ENCODE measurements at places on chromosomes 4 and X.

DNA sequence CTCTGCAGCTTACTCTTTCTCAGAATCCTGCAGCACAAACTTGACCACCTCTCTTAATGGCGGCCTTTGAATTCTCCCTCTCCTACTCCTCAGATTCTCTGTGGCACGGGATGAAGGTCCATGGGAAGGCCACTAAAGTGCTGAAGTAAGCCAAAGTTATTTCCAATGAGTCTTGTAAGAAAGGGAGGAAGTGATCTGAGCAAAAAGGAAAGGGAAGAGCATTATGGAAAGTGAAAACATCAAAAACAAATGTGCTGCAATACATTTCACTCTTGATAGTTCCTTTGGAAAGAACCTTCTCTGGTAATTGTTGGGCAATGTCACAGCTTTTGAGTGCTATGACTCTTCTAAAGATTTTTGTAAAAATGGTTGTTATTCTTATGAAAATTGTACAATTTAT lies 54.3 kb upstream of the CAMK2D start:
- no peak for DNase-seq

- no peak for DNase-seq
Measured at GRCh38 chrX:49003696-49004095, 1.6 kb upstream of the GRIPAP1 start.

DNA sequence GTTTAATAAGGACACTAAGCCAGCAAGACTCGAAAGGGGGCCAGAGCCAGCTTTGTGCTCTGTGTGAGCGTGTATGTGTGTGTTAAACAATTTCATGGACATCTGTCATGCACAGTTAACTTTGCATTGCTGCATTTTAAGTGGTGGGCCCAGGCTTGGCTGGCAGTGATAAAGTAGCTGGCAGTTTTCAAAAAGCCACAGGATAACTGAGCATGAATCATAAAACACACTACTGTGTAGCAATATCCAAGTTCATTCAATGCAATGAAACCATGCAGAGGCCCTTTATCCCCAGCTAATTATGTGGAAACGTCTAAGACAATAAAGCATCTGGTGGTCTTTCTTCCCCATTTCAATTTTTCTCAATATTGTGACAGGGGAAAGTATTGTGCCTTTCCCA lies 132.9 kb downstream of the NKX6-1 start:
- no peak for DNase-seq

DNA sequence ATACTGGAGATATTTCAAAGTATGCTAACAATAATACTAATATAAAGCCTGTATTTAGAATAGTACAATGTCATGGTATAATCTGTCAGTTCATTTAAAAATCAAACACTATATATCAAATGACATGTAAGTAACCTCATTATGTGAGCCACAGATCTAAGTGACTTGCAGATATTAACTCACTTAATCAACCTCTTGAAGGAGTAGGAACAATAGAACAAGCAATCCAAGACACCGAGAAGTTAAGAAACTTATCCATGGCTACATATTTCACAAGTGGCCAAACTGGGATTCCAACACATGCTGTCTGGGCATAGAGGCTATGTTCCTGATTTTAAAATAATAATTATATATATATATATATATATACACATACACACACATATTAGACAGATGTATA lies 554.0 kb downstream of the ARAP2 start:
- DNase-seq = no peak

- peak; percentile 2 for DNase-seq
Measured at GRCh38 chrX:129318375-129318774, 204.9 kb downstream of the SMARCA1 start.

- no peak for DNase-seq
Measured at GRCh38 chr4:83552924-83553323, 17.0 kb downstream of the GPAT3 start.

- no peak for DNase-seq
Measured at GRCh38 chr4:108959491-108959890, 196.6 kb upstream of the ETNPPL start.

- DNase-seq = no peak
Measured at GRCh38 chr4:158176108-158176507, 3.3 kb upstream of the GASK1B start.

DNA sequence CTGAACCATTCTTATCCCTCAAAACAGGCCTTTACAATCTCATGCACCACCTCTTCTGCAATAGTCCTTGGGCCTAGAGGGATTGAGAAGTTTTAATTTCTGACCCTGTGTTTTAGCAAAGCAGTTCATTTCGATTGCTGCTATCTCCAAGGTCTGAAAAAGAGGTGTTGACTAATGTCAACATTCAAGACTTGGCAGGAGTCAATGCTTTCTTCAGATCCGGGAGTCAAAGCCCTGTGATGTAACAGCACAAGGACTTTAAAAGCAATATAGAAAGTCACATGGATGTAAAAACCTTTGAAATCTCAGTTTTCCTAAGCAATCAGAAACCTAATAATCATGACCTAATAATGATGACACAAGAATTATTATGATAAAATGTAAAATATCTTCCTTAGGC lies 133.8 kb downstream of the ADAM29 start:
- DNase-seq = no peak

GRCh38 chrX:52933976-52934703 lies 24.2 kb downstream of the FAM156A start:
- DNase-seq = no peak

DNA sequence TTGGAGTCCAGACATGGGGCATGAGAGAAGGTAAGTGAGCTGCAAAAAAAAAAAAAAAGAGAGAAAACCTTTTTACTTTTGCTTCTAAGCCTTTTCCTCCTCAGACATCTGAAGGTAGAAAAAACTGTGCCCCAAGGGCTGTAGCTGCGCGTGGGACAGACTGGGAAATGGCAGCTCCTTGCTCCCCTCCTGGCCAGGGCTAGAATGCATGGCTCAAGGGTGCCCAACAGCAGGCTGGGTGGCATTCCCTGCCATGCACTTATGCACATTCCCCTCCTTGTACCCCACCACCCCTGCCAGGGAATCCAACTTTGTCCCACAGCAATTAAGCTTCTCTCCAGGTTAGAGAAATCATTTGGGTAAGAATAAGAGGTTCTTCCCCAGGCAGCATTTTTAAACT lies 421.2 kb downstream of the TRAM1L1 start:
- no peak for DNase-seq

DNA sequence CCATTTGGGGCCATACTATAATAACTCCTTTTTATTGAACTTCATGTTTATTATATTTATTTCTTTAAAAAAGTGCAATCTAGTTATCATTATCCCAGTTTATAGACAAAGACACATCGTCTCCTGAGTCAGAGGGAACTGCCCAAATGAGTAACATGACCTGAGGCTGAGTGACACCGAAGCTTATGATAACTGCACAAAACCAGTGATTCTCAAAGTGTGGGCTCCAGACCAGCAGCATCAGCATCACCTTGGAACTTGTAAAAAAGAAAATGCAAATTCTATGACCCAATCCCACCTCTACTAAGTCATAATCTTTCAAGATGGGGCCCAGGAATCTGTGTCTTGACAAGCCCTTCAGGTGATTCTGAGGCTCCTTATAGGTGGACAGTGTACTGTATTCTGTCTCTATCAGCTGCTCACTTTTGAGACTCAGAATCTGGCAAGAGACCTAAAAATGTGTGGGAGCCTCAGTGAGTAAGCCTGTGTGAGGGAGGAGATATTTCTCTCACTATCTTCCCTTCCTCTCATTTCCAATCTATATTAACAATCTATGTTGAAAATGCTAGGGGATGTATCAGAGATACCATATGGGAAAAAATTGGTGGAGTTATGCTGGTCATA lies 147.0 kb downstream of the PACRGL start:
- no peak for DNase-seq

GRCh38 chrX:40998123-40998522 lies 87.1 kb upstream of the USP9X start:
- no peak for DNase-seq

GRCh38 chr4:102723511-102723910 lies 37.3 kb downstream of the MANBA start:
- no peak for DNase-seq

GRCh38 chr4:102037566-102037965 lies 247.0 kb downstream of the BANK1 start:
- DNase-seq = no peak

- no peak for DNase-seq
Measured at GRCh38 chrX:13764281-13764680, 29.7 kb downstream of the OFD1 start.

GRCh38 chr4:150588316-150588715 lies 6.4 kb downstream of the MAB21L2 start:
- no peak for DNase-seq

- DNase-seq = no peak
Measured at GRCh38 chr4:23728971-23729370, 160.9 kb downstream of the PPARGC1A start.

DNA sequence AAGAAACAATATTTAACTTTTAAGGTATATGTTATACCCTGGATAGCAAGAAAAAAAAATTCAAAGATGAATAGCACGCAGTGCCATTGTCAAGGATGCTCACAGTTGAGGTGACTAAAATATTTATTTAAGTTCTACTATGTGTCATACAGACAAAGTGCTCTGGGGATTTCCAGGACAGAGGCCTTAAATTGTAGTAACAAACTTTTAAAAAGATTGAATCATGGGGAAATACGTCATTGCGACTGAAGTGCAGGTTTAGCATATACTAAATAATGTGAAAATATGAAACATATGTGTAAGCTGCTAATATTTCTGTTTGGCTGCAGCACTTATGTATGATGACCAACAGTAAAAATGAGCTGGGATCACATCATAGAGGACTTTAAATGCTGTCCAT lies 748.0 kb upstream of the PCDH7 start:
- DNase-seq = no peak

GRCh38 chrX:130100180-130100579 lies 10.1 kb downstream of the ELF4 start:
- no peak for DNase-seq

GRCh38 chr4:76156635-76157034 lies 8.4 kb upstream of the NUP54 start:
- DNase-seq = no peak

DNA sequence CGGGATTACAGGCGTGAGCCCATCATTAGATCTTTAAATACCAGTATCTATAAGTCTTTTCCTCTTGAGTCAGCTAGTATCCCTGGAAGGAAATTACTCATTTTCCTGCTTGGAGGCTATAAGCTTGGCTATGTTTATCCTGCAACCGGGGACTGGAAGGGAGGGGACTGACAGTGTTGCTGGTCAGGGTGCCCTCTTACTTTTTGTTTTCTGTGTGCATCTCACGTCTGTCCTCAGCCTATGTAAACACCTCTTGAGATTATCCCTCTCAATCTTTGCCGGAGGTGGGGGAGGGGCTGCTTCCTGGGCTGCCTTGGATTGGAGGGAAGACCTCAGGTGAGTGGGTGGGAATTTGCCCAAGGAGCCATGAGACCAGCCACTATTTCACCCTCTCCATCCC lies 37.0 kb downstream of the HTT start:
- DNase-seq = no peak

DNA sequence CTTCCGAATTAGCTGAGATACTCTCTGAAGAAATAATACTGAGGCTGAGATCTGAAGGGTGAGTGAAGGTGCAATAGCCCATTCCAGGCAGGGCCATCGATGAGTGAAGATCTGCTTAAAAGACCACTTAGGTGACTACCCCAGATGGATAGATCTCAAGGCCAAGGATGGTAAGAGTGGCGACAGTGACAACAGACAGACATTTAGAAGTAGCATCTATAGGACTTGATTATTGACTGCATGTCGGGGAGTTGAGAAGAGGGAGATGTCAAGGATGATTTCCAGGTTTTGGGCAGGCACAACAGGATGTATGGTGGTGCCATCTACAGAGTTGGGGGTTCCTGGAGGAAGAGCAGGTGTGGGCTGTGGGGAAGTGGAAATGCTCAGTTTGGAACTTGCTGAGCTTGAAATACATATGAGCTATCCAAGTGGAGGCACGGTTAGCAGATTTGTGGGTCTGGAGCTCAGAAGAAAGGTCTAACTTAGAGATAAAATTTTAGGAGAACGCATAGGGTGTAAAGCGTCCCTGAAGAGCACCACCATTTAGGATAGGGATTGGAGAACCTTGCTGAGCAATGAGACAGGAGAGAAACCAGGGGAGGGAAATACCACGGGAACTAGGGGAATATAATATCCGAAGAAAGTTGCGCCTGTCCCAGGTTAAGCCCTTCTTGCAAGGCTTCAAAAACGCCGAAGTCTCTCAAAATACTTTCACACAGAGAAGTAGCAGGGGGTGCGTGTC lies 688 bp downstream of the UFSP2 start:
- no peak for DNase-seq

DNA sequence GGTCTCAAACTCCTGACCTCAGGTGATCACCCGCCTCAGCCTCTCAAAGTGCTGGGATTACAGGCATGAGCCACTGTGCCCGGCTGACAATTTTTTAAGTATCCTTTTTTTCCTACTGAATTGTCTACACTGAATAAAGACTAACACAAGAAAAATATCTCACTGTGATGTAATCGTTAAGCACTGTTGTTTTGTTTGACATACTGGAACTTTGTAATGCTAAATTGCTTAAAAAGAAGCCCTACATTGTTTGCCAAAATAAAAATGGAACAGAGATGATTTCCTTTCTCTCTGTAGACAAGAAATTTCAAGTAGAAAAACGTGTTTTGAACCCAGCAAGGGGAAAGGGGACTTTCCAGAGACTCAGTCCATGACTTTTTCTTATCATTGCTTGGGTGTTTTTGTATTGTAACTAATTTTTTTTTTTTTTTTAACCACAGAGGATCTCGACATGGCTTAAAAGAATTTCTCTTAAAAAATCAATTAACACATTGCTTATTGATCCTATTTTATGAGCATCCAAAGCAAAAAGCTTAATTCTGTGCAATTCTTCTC lies 74.9 kb downstream of the TMEM156 start:
- DNase-seq = no peak

GRCh38 chr4:55670695-55671094 lies 34.6 kb upstream of the NMU start:
- DNase-seq = no peak

DNA sequence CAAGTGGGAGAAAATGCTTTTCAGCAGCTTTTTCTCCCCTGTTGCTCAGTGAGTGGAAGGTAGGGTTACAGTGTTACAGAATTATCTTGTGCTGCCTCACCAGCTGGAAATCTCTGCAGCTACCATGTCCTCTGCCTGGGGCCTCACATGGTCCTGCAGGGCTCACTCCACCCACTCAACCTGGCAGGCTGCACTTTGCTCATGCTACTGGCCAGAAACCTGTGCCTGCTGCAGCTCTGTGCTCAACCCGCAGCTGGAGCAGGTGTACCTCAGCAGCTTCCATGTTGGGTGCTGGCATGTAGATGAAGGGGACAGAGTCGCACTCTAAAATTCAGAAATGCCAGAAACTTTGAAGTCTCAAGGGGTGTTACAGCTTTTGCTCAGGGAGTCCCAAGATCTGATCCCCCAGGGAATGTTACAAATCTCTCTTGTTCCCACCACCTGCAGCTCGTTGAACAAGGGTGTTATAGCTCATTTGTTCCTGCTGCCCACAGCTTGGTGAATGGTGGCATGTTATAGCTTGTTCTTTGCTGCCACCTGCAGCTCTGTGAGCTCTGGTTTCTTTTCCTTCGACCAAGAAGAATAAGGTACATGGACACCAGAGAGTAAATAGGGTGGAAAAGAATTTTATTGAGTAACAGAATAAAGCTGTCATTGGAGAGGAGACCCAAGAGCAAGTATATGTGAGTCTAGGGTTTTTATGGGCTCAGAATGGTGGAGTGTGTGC lies 845.8 kb downstream of the TECRL start:
- no peak for DNase-seq
